HS-27A (cell line): ENCODE measurements at places on chromosomes 2 and 18.

DNA sequence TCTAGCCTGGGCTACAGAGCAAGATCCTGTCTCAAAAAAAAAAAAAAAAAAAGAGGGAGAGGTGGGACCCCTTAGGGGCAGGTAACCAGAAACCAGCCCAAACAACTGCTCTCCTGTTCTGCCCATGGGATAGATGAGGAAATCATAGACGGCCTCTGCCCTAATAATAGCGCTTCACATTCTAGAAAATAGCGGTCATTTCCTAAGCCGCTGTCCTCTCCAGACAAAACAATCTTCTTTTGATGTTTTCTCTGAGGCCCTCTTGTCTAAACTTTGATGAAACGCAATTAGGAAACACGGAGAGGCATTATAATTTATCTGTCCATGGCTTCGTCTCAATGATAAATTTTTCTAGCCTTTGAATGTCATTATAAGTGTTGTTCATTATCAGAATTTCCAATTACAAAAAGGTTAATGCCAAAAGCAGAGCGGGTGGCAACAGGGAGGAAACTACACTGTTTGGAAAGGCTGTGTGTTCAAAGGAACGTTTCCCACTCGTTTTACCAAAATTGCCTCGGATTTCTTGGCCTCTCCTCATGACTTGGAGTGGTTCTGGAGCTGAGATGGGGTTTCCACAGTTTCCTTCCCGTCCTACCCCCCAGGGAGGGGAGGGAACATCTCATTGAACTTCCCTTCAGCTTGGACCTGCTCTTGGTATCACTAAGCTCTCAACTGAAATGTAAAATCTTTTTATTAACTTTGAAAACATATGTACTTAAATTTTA lies 151.6 kb upstream of the ZNF236 start:
- no peak for DNase-seq

DNA sequence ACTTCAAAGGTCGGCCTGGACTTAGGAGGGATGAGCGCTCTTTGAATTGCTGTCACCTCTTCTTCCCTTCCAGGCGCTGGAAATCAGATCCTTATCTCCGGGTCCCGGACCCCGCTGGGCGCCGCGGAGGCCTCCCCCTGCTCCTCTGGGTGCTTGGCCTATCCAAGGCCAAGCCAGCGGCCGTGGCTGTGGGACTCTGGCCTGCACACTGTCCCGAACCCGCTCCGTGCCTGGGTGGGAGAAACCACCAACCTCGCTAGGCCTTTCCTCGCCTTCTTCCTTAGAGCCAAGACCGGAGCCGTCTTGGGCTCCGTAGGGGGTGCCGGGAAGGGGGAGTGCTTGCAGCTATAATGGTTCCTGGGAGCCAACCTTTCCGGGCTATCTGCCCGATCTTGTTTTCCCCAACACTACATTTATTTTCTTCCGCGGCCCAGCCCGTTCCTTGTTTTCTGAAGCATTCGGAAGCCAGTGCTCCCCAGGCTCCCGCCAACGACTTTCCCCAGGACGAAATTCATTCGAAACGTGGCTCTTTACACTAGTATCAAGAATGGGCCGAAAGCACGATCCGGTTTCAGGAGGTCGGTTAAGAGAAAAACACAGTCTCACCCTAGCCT lies 2.4 kb downstream of the OSR1 start:
- DNase-seq = no peak

GRCh38 chr2:73263540-73264331 lies 20.5 kb downstream of the FBXO41 start:
- DNase-seq = no peak

DNA sequence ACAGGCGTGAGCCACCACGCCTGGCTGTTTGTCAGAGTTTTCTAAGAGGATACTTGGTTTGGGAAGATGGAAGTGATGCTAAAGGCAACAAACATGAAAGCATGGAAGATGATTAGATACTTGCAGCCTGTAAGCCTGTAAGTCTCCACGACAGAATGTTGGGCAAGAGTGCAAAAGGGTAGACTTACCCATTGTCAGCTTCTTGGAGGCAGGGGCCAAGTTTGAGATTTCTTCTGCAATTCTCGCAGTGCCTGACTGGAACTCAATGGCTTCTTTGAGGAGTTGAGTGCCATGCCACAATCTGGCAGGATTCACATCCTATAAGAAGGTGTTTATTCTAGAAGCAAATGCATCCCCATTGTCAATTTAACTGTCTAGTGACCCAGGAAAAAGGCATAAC lies 70.1 kb upstream of the EFEMP1 start:
- DNase-seq = no peak

DNA sequence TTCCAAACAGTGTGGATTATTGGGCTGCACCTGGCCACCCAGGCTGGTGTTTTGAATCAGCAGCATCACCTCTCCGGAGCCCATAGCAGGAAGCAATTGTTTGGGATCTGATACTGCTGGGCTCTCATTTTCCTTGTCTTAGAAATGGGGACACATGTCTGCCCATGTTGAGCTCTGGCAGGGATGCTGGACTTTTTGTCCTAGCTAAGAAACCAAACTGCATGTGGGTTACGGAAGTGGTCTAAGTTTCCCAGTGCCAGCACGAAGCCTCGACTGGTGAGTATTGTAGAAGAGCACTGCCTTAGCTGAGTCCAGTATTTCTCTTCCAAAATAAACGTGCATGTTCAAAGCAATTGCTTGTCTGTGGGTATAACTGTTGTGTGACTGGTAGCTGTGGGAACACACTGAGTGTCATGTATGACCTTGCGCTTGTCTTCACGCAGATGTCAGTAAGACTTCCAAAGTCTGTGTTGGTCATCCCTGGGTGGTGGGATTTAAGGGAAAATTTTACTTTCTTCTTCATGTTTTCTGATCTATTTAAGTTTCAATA lies 43.6 kb downstream of the SH3RF3 start:
- no peak for DNase-seq

GRCh38 chr2:71710367-71711132 lies 257.2 kb downstream of the DYSF start:
- DNase-seq = no peak

DNA sequence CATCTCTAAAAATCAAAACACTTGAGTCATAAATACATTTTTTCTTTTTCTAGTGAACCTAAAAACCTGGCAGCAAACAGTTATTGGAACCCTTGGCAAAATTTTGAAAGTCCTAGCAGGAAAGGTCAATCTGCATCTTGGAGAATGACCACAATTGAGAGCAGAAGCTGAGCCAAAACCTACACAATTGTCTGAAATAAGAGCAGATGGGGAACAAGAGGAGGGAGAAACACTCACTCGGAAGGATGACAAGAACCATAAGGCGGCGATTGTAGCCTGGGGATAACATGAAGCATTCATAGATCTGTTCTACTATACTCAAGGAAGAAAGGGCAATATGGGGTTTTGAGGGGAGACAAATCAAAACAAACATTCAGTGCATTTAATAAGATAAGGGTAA lies 117.0 kb downstream of the CHN1 start:
- DNase-seq = no peak

- DNase-seq = no peak
These were observed 5.9 kb downstream of the LYPD1 start for GRCh38 chr2:132664096-132664495.
